Tibial artery (tissue), 4 donors: ENCODE measurements at places on chromosomes 6 and 20.

- H3K27me3 ChIP-seq: no peaks in the 10 kb centered on the region
- no peak overlapping the region for H3K27ac ChIP-seq
- no peaks in the 10 kb centered on the region for H3K36me3 ChIP-seq
Observed at GRCh38 chr6:166561771-166562359, 24.6 kb downstream of the RAMACL start.

DNA sequence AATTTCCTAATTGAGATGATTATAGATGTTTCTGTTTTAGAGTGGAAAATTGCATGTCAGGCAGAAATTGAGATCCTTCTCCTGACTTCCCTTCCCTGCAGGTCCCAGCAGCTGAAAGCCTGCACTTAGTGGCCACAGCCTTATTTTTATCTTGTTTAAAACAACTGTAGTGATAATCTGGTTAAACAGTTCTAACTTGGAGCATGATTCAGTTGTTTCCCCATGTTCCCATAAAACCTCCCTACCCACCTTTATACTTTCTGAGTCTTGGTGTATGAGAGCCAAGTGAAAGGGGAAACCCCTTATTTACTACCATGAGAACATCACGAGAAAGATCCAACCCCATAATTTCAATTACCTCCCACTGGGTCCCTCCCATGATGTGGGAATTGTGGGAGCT is 195.2 kb downstream of the SLC16A10 start:
- no peaks in the 10 kb centered on the region for H3K27me3 ChIP-seq
- peaks cover 21% of the 10 kb centered on the region for H3K36me3 ChIP-seq
- DNase-seq: no peak
- H3K4me3 ChIP-seq: no peak overlapping the region

DNA sequence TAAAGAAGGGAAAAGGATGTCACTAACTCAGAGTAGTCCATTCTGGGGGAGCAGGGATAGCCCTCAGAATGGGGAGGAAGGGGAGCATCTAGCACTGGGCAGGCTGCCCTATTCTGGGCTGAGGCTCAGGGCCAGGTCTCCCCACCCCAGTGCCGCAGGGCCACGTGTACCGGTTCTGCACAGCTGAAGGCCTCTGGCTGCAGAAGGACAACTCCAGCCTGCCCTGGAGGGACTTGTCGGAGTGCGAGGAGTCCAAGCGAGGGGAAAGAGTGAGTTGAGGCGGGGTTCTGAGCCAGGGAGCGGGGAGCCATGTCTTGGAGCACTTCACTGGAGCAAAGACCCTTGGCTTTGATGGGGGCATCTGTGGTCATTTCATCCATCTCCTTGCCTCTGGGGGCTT is 17.0 kb downstream of the GLP1R start:
- no peak overlapping the region for H3K27ac ChIP-seq
- DNase-seq: no peak
- no peaks in the 10 kb centered on the region for H3K4me1 ChIP-seq
- no peak overlapping the region for H3K4me3 ChIP-seq
- no peaks in the 10 kb centered on the region for H3K36me3 ChIP-seq
- peaks cover 10% of the 10 kb centered on the region for H3K27me3 ChIP-seq

DNA sequence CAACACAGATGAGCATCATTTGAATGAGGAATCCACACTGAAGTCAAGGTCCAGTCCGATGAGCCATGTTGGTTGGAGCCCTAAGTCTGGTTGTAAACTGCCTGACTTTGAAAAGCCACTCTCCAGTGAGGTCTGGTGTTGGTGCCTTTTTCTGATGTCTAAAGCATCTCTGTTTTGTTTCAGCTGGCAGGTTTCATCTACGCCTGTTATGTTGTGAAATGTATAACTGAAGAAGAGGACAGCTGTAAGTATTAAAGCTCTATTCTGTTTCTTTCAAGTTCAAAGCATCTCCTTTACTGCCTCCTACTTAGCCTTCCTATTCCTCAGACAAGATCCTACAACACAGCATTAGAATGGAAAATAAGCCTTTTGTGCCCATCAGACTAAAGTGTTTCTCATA is 171.1 kb upstream of the RNF217 start:
- DNase-seq: no peak
- H3K27ac ChIP-seq: no peak overlapping the region
- H3K27me3 ChIP-seq: no peaks in the 10 kb centered on the region
- no peaks in the 10 kb centered on the region for H3K36me3 ChIP-seq

- no peaks in the 10 kb centered on the region for H3K36me3 ChIP-seq
- H3K4me1 ChIP-seq: peaks cover 78% of the 10 kb centered on the region
- no peak overlapping the region for H3K4me3 ChIP-seq
- peak overlapping the region; percentile 80 for H3K27ac ChIP-seq
- no peak for DNase-seq
Observed at GRCh38 chr6:13420269-13420668, 67.1 kb downstream of the GFOD1 start.

DNA sequence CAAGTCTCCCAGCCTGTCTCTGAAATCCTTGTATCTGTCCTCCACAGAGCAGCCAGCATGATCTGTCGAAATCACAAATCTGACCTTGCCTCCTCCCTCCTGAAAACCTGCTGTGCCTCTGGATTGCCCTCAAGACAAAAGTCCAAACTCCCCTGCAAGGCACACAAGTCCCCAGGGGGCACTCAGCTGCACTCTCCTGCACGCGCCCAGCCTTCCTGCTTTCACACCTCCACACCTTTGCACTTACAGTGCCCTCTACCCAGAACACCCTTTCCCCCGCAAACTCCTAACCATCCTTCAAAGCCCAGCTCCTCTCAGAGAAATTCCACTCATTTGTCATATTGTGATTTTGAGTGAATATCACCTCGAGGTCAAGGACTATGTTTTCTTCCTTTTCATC is 83.4 kb upstream of the TOP1 start:
- no peak overlapping the region for H3K4me3 ChIP-seq
- no peaks in the 10 kb centered on the region for H3K4me1 ChIP-seq
- no peaks in the 10 kb centered on the region for H3K36me3 ChIP-seq
- no peak overlapping the region for H3K27ac ChIP-seq

DNA sequence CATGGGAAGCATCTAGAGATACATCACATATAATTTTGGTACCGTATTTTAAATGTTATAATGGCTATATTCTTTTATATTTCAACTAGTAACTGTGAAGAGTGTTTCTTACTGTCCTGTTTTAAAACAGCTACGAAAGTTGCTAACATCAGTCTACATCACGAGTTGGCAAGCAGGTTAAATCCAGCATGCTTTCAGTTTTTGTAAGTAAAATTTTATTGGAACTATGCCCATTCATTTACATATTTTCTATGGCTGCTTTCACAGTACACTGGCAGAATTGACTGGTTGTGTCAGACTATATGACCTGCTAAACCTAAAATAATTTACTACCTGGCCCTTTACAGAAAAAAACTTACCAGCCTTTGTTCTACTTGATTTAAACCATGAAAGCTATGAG is 478.1 kb downstream of the PHF3 start:
- DNase-seq: no peak
- H3K4me3 ChIP-seq: no peak overlapping the region
- H3K4me1 ChIP-seq: no peaks in the 10 kb centered on the region
- H3K27ac ChIP-seq: no peak overlapping the region

GRCh38 chr6:149474108-149474935 is 10.5 kb downstream of the ZC3H12D start:
- H3K27ac ChIP-seq: no peak overlapping the region
- DNase-seq: no peak
- no peak overlapping the region for H3K4me3 ChIP-seq
- H3K27me3 ChIP-seq: no peaks in the 10 kb centered on the region
- H3K36me3 ChIP-seq: no peaks in the 10 kb centered on the region
- no peaks in the 10 kb centered on the region for H3K4me1 ChIP-seq
